ENCODE measurements at places on chromosomes 16 and 17. TPM values are rescaled to one million over a fixed set of nuclear protein-coding genes. Genes with fewer than 3 reads are reported as not detected.

GRCh38 chr17:69466451-69466850 is 52.0 kb downstream of the MAP2K6 start:
- ATAC-seq: no peak

- no peak for ATAC-seq
These were observed 49.4 kb downstream of the XPO6 start for GRCh38 chr16:28162326-28162877.

DNA sequence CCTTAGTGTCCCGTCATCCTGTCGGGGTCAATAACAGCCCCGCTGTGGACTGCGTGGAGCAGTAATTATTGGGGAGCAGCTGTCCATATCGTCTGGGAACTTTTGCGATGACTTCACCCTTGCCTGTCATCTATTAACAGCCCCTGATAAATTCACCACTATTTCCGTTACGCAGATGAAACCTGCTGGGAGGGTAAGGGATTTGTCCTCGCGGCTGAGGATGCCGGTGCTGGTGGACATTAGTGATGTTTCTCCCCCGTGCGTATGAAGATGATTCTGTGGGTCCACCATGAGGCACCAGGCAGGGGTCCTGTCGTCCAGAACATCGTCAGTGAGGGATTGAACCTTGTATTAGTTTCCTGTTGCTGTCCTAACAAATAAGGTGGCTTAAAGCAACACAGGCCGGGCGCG is 1.0 kb downstream of the FLYWCH2 start:
- no peak for ATAC-seq

GRCh38 chr16:3520841-3521240 is 20.0 kb downstream of the CLUAP1 start:
- ATAC-seq: no peak

DNA sequence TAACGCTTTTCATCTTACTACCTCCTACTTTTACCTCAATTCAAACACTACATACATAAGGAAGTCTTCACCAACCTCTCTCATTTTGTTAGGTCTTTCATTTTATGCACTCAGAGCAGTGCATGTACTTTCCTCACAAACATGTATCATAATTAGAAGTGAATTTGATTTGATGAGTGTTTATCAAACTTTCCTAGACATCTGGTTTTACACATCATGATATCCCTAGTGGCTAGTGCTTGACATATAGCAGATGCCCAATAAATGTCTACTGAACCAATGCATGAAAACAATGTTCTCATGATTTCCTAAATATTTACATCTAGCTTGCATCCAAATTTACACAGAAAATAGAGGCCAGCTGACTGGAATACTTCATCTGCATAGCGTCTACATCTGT is 323.4 kb upstream of the KIF2B start:
- no peak for ATAC-seq

DNA sequence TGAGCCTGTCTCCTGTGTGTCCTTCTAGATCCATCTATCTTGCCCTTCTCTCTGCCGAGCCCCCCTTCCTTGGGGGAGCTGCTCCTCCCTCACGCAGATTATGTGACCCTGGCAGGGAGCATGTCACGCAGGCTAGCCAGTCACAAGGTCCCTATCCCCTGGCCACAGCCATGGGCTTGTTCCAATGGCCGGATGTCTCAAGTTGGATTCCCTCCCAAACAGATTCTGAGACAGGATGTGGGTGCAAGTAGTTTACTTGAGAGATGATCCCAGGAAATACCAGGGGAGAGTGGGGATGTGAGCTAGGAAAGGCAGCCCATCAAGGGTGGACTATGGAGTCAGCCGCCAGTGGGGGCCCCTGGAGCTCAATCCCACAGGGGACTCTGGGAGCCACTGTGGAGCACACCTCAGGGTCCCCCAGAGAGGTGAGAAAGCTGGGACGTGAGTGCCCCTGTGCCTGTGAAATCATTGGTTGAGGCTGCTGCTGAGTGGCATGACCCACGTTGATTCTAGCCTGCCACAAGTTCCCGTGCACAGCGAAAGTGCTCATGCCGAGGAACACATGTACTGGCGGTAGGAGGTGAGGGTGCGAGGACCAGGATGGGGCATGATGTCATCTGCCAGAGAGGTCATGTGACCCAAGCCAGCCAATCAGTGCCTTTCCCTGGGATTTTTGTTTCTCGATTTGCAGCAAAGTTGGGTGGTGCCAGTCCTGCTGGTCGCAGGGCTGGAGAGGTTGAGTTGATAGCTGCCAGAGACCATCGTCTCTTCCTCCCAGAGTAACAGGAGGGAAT is 6.4 kb upstream of the CRISPLD2 start:
- ATAC-seq: no peak

GRCh38 chr16:57202095-57202886 is 16.2 kb downstream of the RSPRY1 start:
- no peak for ATAC-seq

AURKB gene
- 3.1 TPM for total RNA-seq

DNA sequence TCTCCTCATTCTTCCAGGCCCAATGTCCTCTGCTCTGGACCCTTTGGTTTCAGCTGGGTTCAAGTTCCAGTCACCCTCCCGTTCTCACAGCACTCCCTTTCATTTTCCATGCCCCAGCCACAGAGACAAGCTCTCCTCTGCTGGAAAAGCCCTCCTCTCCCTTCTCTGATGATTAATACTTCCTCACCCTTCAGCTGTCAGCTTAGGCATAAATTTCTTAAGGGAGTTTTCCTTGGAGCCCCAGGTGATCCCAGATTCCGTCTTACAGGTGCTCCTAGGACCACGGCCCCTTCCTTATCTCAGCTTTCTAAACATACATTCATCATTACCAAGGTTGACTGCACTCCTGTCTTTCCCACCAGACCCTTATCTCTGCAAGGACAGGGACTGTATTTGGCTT is 10.4 kb downstream of the CHAD start:
- no peak for ATAC-seq

GRCh38 chr17:54426296-54426886 is 474.3 kb upstream of the TOM1L1 start:
- ATAC-seq: no peak

GRCh38 chr17:59327121-59327980 is 4.1 kb upstream of the YPEL2 start:
- no peak for ATAC-seq

GRCh38 chr16:15459791-15460190 is 25.4 kb downstream of the BMERB1 start:
- no peak for ATAC-seq

DNA sequence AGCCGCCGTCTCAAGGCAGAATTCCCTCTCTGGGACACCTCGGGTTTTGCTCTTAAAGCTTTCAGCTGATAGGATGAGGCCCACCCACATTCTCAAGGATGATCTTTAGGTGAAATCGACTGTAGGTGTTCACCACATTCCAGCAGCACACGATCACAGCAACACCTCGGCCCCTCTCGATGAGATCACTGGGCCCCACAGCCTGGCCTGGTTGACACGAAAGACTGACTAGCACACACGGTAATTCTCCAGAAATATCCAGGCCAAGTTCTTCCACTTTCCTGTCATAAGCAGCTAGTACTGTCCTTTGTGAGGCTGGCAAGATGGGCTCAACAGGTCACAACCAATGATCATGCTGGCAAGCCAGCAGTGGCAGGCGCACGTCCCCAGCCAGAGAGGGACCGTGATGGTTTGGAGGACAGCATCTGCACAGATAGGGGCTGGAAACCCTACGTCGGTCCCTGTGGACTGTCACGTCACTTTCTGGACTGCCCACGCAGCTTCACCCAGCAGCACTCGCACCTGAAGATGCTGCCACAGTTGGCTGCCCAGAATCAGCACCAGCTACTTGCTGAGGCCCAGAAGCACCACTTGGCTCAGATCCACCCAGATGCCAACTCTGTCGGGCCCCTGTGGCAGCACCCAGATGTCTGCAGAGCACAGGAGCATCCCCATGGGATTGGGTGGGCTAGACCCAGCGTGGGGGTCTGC is 17.4 kb downstream of the TMC6 start:
- no peak for ATAC-seq

GRCh38 chr17:30920683-30921543 is 832 bp upstream of the ADAP2 start:
- no peak for ATAC-seq

IST1 gene
- total RNA-seq: 205 TPM

DNA sequence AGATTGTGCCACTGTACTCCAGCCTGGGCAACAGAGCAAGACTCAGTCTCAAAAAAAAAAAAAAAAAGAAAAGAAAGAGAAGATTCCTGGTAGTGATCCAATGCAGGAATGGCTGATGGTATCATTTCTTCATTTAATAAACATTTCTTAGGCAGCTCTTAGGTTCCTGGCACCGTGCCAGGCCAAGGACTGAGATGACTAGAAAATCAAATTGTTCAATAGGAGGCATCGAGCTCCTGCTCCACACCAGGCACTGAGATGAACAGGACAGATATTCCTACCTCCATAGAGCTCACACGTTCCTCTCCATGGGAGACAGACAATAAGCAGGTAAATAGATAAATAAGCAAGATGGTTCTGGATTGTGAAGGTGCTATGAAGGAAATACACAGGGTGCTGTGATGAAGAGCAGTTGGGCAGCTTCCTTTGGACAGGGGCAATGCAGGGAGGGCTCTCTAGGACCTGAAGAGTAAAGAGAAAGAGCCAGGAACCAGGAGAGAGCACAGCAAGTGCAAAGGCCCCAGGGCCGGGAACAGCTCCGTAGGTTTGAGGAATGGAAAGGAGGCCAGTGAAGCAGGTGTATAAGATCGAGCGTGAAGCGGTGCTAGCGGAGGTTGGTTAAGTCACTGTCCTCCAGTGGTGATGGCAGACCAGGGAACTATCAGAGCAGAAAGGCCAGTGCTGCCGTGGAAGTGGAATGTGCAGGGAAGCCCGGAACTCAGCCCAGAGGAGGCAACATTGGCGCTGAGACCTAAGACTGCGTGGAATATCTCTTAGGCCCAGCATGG is 26.5 kb upstream of the CRHR1 start:
- no peak for ATAC-seq

GRCh38 chr16:61900482-61900881 is 135.8 kb downstream of the CDH8 start:
- no peak for ATAC-seq

KLHL10 gene
- 0.38 TPM for total RNA-seq

DNA sequence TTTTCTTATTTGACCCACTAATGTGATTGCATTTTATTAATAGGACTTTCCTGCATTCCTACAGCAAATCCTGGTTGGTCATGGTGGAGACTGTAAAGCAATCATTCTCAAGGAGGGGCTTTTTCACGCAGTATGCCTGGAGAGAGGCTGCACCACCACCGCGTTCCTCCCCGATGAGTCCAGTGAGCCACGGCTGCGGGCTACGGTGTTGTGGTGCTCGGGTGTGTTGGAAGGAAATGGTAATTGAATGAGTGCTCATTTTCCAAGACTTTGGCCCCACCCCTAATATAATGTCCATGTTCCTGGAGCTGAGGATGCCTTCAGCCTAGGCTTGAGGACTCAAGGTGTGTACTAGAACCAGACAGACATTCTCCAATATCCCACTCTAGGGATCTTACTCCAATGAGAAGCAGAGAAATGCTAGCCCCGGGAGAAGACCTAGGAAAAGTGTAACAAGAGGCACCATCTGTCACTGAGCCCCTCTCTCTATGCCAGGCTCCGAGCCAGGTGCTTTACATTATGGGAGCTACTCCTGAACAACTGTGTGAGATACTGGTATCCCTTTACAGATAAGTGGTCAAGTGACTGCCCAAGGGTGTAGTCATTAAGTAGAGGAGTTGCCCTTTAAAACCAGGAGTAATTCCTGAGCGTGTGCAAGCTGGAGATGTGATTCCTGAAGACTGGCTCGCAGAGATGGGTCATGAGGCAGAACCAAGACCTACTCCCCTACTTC is 39.4 kb downstream of the HEATR6 start:
- no peak for ATAC-seq

GRCh38 chr17:11825572-11826209 is 171.6 kb downstream of the ZNF18 start:
- peak; percentile 96 for ATAC-seq

DNA sequence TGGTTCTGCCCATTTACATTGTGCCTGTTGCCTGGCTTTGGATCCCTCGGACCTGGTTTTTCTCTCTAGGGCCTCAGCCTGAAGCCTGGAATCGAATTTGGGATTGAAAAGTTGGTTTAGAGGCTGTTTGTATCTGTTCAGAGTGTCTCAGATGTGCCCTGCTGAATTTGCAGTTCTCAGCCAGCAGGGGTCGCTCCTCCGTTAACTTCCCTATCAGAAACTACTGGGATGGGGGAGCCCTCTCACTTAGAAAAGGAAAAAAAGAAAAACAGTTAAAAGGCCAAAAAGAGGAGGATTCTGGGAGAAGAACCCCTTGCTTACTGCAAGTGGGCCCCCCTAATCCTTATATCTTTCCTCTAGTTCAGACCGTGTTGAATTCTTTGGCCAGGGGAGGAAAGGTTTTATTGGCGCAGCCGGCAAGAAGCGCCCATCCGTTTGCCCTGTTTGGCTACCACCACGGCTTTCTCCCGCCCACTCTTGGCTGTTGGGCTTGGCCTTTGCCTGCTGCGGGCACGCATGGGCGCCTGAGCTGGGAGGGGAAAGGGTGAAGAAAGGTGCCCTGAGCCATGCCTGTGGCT is 8.7 kb downstream of the FZD2 start:
- ATAC-seq: no peak

SKAP1 gene
- 0.98 TPM for total RNA-seq

- no peak for ATAC-seq
These were observed 16.3 kb downstream of the ITGAD start for GRCh38 chr16:31409433-31409832.

DNA sequence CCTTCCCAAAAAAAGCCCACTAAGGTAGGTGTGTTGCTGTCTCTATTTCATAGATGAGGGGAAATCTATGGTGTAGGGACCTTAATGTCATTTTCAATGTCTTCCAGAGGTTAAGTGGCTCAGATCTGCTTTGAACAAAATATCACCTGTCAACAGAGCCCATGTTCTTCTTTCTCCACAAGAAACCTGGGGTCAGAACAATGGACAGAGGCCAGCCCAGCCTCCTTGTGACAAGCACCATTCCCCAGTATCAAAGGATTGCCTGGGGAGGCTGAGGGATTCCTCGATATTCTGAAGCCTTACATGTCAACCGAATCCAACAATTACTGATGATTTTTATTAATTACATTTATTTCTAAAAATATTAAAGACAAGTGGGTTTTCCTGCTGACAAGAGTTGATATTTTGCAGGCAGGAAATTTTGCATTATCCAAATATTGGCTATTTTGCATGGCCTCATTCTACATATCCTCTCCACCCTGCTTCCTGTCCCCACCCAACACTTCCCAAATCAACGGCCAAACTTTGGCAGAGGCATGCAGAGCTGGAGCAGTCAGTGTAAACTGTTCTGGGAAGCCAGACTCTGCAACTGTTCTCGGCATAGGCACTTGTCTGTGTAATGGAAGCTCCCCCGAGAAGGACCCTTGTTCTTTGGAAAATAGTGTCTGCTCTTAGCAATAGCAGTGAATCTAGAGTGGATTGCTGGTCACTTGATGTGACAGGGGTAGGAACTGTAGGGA is 281.5 kb downstream of the HS3ST3A1 start:
- peak; percentile 85 for ATAC-seq

SHISA6 gene
- 24.8 TPM for total RNA-seq

- ATAC-seq: peak; percentile 57
These were observed 13.4 kb downstream of the FLYWCH1 start for GRCh38 chr16:2924901-2925755.

- ATAC-seq: no peak
These were observed 121.6 kb upstream of the HS3ST4 start for GRCh38 chr16:25570131-25570530.

- no peak for ATAC-seq
These were observed 86.6 kb downstream of the PRKCB start for GRCh38 chr16:23922406-23922805.

KRT12 gene
- 2.7 TPM for total RNA-seq

Measured in motor neuron (in vitro differentiated cells).